ENCODE measurements at places on chromosomes 4 and X. TPM values are rescaled to one million over a fixed set of nuclear protein-coding genes. Genes with fewer than 3 reads are reported as not detected.

Gene UGT2A1
- 1.9 TPM for total RNA-seq

Gene NEIL3
- total RNA-seq = 1.8 TPM

Gene CFAP99
- not detected for total RNA-seq

Gene PF4V1
- total RNA-seq = not detected

Gene RBM47
- total RNA-seq = 38.4 TPM

Gene IDUA
- total RNA-seq = 6.0 TPM

Gene PDHA1
- 87.2 TPM for total RNA-seq

Gene COL4A6
- total RNA-seq = 13.3 TPM

Gene XAGE2
- 0.91 TPM for total RNA-seq

Gene FAT1
- 51.3 TPM for total RNA-seq

Gene SPIN2A
- not detected for total RNA-seq

Gene TCEANC
- total RNA-seq = 6.9 TPM

Gene HS3ST1
- total RNA-seq = 0.36 TPM

Gene MECP2
- total RNA-seq = 32.7 TPM

Measured in lower leg skin (tissue), 4 donors.